ENCODE measurements at places on chromosomes 16 and 17. TPM values are rescaled to one million over a fixed set of nuclear protein-coding genes. Genes with fewer than 3 reads are reported as not detected.

The KRT23 gene
- total RNA-seq = 7.0 TPM

The TOP2A gene
- 5.2 TPM for total RNA-seq

The GCGR gene
- total RNA-seq = 0.20 TPM

- no peak for DNase-seq
These were observed 4.0 kb downstream of the BPTF start for GRCh38 chr17:67829331-67829730.

GRCh38 chr16:11585460-11586377 is 1.0 kb downstream of the LITAF start:
- no peak for DNase-seq

DNA sequence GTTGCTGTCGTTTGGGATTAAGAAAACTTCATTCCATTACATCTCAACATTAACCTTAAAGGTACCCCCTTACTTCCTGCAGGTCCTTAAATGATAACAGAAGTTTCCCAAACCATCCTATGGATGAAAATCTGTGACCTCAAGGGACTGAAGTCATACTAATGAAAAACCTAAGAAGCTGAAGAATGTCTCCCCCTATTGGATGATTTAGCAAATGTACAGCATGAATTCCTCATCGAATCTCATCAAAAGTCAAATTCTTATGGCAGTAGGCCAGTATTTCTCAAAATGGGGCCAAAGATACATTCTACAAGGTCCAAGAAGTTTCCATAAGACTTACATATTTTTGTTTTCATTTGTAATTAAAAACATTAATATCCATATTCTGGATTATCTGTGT is 13.5 kb downstream of the SCO1 start:
- DNase-seq = no peak

DNA sequence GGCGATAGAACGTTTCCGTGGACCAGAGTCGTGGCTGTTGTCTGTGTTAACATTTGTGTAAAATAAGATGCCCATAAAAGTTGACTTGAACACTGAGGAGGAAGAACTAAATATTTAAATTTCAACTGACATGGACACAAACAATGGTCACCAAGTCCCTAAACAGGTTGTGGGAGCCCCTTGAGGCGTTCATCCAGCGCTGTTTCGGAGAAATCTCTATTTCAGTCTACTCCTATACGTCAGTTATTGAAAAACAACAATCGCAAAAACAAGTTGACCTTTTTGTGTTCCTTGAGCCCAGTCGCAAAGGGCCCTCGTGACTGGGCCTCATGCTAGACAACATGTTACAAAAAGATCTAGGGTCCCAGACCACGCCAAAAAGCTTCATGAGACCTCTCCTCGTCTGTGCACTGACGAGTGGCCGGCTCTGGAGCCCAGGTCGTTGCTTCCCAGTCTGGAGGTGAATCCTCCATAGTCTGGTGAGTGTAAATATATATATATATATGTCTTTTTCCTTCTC is 439 bp upstream of the TMEM231 start:
- no peak for DNase-seq

DNA sequence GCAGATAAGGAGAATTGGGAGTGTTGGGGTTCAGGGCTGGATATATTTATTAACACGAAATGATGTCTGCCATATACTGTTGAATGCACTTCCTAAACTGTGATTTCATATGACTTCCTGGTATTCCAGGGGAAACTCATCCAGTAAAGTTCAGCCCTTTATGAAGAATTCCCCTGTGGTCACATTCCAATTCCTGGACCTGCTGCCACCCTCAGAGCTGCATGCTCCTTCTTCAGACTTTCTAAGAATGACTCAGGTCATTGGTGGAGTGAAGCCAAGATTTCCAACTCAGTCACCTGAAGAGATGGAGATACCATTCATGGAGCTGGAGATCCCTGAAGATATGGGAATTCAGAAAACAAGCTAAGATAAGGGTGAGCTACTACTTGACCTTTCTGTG is 114.2 kb upstream of the TMEM97 start:
- DNase-seq = no peak
